Anterior cingulate cortex (tissue), 58 donors: ENCODE measurements at places on chromosomes 2 and 18.

- DNase-seq = no peak
These were observed 384.3 kb upstream of the SYT4 start for GRCh38 chr18:43661570-43661969.

DNA sequence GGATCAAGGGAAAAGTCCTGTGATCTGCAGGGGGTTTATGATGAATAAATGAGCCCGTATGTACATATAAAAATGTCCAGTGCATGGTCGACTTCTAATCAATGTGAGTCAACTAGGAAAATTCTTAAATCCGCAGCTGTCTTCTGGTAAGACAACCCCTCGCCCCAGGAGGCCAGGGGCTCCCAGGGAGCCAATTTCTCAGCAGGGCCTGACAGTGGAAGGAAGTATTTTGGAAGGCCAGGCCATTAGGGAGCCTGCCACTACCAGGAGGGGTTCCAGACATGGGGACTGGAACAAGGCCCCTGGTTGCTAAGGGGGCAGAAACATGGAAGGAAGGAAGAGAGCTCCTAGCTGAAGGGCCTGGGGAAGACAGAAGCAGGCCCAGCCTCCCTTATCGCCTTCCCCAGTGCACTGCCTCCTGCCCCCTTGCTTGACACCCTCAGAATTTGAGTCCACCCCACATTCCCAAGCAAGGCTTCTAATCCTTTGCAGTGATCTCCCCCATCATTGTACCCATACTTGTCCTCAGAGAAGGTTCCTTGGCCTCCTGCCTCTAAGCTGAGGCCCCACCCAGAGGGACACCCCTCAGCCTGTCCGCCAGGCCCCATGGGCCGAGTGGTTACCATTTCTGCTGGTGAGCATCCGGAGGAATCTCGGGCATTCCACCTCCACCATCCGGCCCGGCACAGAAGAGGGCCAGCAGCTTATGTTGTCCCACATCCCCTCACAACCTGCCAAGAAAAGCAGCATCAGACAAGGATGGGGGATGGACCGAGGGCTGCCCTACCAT, 45.9 kb downstream of the SCTR start:
- DNase-seq = no peak

- DNase-seq = no peak
These were observed 17.6 kb downstream of the ADAM17 start for GRCh38 chr2:9538000-9538507.

DNA sequence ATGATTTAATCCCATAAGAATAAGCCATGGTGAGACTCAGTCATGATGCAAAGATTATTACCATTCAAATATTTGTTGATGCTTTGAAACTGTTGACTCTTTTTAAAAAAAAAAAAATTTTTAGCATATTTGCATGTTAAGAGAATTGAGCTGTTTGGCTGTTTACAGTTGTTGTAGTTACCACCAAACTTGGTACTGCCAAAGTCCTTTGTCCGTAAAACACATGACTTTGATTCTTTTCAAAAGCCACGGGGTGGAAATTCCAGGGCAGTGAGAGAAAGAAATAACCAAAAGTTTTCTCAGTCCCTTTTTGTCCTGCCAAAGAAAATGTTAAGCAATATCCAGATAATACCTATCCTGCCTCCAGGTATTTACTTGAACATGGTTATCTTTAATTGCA, 474.8 kb downstream of the METTL4 start:
- DNase-seq = no peak
